ENCODE measurements at places on chromosomes 1 and 21. TPM values are rescaled to one million over a fixed set of nuclear protein-coding genes. Genes with fewer than 3 reads are reported as not detected.

DNA sequence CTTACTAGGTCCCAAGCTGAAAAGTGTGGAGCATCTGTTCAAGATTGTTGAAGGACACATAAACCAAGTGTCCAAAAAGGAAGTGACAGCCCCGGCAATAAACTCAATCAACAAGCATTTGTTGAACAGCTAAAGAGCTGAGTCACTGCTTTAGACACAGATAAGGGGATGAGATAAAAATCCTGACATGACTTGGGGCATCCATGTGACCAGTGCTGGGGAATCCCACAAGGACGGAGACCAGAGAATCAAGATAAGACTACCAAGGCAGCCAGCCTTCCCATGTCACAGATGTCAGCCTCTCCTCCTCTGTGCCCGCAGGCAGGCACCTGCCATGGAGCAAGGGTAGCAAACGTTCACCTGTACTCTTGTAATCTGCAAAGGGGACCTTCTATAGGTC is 118.6 kb upstream of the KAZN start:
- H3K4me3 ChIP-seq = no peak overlapping the region
- no peak overlapping the region for H3K27ac ChIP-seq
- DNase-seq = no peak
- peaks cover 2% of the 10 kb centered on the region for H3K27me3 ChIP-seq
- H3K4me1 ChIP-seq = no peaks in the 10 kb centered on the region

DNA sequence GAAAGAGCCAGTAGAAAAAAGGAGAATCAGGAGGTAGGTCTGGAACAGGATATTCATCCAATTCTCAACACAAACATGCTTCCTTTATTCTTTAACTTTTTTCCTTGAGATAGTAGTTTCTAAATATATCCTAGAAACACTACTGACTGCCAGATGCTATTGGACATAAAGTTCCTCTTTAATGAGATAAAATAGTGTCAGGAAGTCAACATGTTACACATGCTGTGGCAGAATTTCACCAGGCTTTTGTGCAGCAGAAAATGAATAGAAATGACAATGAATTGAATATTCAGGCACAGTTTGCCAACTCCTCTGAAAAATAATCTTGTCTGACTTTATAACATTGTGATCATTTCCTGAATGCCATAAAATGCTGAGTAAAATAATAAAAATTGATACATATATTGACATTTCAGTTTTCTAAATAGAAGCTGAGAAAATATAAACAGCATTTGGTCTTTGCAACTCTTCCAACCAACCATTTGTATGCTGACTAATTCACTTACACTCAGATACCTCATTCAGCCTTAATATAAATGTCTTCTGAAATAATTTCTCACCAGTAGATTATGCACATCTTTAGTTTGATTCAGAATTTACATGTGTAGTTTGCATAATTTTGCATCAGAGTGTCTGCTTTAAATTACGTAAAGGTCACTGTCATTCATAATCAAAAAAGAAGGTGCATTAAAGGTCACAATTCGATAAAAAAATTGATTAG is 486.1 kb upstream of the ADGRL2 start:
- H3K4me3 ChIP-seq = no peak overlapping the region
- no peaks in the 10 kb centered on the region for H3K27me3 ChIP-seq
- no peak for DNase-seq
- peak overlapping the region; percentile 32 for H3K27ac ChIP-seq
- peaks cover 56% of the 10 kb centered on the region for H3K4me1 ChIP-seq
- H3K36me3 ChIP-seq = no peaks in the 10 kb centered on the region

DNA sequence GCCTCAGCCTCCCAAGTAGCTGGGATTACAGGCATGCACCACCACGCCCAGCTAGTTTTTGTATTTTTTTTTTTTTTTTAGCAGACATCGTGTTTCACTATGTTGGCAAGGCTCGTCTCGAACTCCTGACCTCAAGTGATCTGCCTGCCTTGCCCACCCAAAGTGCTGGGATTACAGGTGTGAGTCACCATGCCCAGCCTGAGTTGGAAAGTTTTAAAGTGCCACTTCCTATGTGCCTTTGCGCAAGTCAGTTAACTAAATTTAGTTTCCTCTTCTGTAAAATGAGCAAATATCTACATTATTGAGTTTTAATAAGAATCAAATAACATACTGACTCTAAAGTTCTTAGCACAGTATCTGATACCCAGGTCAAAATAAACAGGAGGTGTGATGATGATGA is 12.4 kb downstream of the SLC19A2 start:
- no peaks in the 10 kb centered on the region for H3K4me1 ChIP-seq
- no peak overlapping the region for H3K4me3 ChIP-seq
- H3K27ac ChIP-seq = no peak overlapping the region
- no peak for DNase-seq

DNA sequence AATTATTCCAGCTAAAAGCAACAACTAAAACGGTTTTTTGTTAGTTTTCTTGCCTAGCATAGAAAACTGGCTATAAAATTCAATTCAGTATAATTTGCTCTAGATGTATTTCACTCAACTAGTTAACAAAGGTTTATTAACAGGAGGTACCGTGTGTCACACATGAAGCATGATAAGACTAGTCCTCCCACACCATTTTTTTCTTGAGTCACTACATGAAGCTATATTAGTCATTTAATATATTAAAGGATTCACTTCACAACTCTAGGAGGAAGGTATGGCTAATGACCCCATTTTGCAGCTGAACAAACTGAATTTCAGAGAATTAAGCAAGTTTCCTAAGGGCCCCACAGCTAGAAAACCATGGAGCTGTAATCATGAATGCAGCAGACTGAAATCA is 307.8 kb upstream of the USP25 start:
- H3K36me3 ChIP-seq = no peaks in the 10 kb centered on the region
- no peak overlapping the region for H3K27ac ChIP-seq
- peaks cover 62% of the 10 kb centered on the region for H3K4me1 ChIP-seq
- DNase-seq = no peak
- no peak overlapping the region for H3K4me3 ChIP-seq

DNA sequence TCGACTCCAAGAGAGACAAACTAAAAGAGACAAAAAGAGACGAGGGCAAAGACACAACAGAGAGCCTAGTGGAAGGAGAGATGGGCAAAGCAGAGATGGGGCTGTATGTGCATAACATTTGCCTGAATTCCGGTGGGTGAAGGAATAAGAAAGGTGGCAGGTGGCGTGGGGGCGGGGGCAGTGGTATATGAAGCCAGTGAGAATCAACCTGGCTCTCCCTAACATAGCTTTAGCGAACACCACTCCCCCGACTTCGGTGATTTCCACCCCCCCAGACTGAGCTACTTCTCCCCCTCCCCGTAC is 1.1 kb downstream of the INKA2 start:
- DNase-seq = no peak
- H3K4me3 ChIP-seq = peak overlapping the region; percentile 82
- no peak overlapping the region for H3K27ac ChIP-seq
- H3K27me3 ChIP-seq = peaks cover 33% of the 10 kb centered on the region
- no peaks in the 10 kb centered on the region for H3K36me3 ChIP-seq

DNA sequence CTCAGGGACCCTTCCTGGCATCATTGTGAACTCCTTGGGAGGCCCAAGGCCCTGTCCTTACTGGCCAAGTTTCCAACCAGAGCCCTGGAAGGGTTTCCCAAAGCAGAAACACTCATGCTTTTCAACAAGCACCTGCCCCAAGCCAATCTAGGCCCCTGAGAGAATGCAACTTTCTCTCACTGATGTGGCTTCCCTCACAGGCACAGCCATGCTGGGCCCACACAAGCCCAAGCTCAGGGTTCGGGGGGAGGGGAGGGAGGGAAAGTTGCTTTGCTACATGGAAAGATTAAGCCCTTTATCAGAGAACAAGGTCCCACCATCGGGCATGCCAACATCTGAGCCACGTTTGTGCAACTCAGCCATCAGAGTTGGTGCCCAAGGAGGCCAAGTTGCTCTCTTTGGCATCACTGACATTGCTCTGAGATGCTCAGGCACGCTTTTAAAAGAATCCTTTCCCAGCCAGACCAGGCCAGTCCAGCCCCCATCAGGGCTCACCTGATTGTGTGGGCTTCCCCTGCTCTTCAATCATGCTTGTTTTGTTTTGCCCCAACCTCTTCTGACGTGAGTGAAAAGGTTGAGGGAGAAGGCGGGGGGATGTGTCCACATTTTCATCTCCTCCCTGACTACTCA is 43.5 kb downstream of the RIMS3 start:
- peak overlapping the region; percentile 84 for H3K27ac ChIP-seq
- DNase-seq = no peak
- H3K27me3 ChIP-seq = no peaks in the 10 kb centered on the region
- no peaks in the 10 kb centered on the region for H3K4me1 ChIP-seq
- no peak overlapping the region for H3K4me3 ChIP-seq
- H3K36me3 ChIP-seq = no peaks in the 10 kb centered on the region

DNA sequence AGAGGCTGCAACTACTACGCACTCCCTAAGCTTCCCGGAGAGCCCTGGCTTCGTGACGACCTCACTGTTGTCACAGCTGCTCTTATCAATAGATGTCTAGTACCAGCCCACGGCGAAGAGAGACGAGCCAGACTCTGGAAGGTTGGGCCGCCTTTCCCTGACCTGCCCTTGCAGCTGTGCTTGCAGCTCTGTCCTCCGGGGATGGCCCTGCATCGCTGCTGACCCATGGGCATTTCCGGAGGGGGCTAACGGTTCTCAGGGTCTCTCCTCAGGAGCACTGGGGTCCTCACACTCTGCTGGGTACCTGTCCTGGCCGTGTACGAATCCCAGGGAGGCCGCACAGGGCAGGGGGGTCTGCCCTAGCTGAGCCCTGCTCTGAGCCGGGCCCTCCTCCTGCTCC is 93.8 kb upstream of the COL6A1 start:
- no peak for DNase-seq
- no peaks in the 10 kb centered on the region for H3K36me3 ChIP-seq
- no peak overlapping the region for H3K27ac ChIP-seq
- H3K4me3 ChIP-seq = no peak overlapping the region
- H3K4me1 ChIP-seq = peaks cover 31% of the 10 kb centered on the region

- peaks cover 7% of the 10 kb centered on the region for H3K4me1 ChIP-seq
- no peak for DNase-seq
- no peaks in the 10 kb centered on the region for H3K36me3 ChIP-seq
- peaks cover 4% of the 10 kb centered on the region for H3K27me3 ChIP-seq
- peak overlapping the region; percentile 63 for H3K27ac ChIP-seq
These were observed 82.6 kb downstream of the NENF start for GRCh38 chr1:212515329-212515760.

DNA sequence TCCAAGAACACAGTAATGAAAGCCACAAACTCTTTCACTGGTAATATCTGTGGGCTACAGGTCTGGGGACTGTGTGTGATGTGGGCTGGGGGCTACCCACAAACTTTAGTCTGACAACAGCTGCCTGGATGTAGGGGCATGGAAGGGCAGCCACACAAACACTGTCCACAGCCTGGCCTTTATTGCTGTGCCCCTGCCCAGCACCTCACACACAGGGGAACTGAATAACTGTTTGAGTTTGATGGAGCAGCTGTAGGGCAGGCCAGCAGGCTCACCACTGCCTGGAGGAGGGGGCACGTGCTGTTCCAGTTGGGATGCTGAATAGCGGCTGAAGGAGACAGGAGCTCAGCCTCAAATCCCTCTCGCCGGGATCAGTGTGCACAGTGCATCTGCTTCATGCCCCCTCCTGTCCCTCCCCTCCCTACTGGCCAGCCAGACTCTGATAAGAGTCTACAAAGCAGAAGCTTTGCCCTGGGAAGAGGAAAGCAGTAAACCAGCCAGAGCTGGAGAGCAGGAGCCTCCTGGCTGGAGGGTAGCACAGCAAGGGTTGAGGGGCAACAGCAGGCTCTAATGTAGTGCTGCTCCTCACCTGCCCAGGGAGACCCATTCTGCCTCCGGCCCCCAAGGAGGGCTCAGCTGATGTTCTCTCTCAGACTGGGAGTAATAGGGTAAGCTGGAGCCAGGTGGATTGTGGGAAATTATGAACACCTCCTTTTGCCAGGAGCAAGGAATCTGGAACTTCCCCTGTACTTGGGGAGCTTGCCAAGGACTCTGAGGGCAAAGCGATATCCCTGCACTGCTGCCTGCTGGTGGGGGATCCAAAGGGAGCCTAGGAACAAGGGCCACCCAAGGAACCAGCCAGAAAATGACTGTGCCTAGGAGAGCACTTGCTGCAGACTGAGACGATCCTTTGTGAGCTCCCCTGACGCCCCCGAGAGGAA is 70.2 kb upstream of the GOLT1A start:
- peaks cover 23% of the 10 kb centered on the region for H3K4me1 ChIP-seq
- no peak overlapping the region for H3K4me3 ChIP-seq
- DNase-seq = no peak
- no peaks in the 10 kb centered on the region for H3K36me3 ChIP-seq

DNA sequence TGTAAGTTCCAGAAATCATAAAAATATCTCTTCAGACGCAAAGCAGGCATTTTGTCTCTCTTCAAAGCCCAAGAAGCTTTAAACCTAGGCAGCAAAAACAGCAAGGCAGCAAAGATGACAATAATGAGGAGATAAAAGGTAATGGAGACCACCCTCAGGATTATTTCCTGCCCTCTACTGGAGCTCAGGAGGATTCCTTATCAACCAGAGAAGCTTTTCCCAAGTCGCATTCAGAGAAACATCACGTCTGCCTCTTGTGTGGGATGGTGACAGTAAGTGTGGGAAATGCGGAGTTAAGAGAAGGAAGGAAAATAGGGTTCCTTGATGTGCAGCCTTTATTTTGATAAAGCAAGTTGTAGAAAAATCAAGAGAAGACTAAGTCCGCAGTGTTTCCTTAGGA is 365.8 kb downstream of the RGS7 start:
- no peaks in the 10 kb centered on the region for H3K4me1 ChIP-seq
- no peak overlapping the region for H3K27ac ChIP-seq
- DNase-seq = no peak
- no peaks in the 10 kb centered on the region for H3K27me3 ChIP-seq

- no peak for DNase-seq
- H3K4me3 ChIP-seq = no peak overlapping the region
- no peaks in the 10 kb centered on the region for H3K27me3 ChIP-seq
- H3K27ac ChIP-seq = no peak overlapping the region
These were observed 139.9 kb downstream of the TPR start for GRCh38 chr1:186234976-186235686.

GRCh38 chr1:111602302-111602701 is 17.3 kb upstream of the RAP1A start:
- H3K27ac ChIP-seq = no peak overlapping the region
- H3K4me3 ChIP-seq = no peak overlapping the region
- peaks cover 4% of the 10 kb centered on the region for H3K4me1 ChIP-seq
- peaks cover 4% of the 10 kb centered on the region for H3K27me3 ChIP-seq
- DNase-seq = no peak

DNA sequence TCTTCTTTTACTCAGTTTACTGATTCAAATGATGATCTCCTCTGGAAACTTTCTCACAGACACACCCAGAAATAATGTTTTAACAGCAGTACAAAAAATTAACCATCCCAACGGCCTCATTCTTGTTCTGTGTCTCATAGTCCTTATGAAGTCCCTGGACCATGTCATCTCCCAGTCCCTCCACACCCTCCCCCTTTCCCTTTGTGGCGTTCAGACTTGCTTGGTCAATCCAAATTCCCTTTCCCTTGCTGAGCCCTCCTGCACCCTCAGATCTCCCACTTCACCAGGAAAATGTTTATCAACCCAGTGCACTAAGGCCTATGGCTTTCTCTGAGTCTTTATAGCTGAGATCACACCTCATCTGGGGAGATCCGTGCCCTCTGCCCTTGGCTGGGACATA is 85.9 kb downstream of the CENPF start:
- no peaks in the 10 kb centered on the region for H3K36me3 ChIP-seq
- no peak for DNase-seq
- H3K27ac ChIP-seq = no peak overlapping the region

Gene B3GALT2
- 0.84 TPM for total RNA-seq

Gene TSSK3
- 2.2 TPM for total RNA-seq

Gene SLC30A10
- 0.63 TPM for total RNA-seq

Gene BTBD19
- total RNA-seq = 6.5 TPM

Gene CDKN2C
- total RNA-seq = 3.5 TPM

Data from neural crest cell (in vitro differentiated cells).